ENCODE measurements at places on chromosomes 16 and 17.
A peak's percentile ranks its signal among the peaks of the same experiment; 100 is the strongest.

- peak; percentile 34 for DNase-seq
These were observed 506.8 kb upstream of the SALL1 start for GRCh38 chr16:51657848-51658247.

DNA sequence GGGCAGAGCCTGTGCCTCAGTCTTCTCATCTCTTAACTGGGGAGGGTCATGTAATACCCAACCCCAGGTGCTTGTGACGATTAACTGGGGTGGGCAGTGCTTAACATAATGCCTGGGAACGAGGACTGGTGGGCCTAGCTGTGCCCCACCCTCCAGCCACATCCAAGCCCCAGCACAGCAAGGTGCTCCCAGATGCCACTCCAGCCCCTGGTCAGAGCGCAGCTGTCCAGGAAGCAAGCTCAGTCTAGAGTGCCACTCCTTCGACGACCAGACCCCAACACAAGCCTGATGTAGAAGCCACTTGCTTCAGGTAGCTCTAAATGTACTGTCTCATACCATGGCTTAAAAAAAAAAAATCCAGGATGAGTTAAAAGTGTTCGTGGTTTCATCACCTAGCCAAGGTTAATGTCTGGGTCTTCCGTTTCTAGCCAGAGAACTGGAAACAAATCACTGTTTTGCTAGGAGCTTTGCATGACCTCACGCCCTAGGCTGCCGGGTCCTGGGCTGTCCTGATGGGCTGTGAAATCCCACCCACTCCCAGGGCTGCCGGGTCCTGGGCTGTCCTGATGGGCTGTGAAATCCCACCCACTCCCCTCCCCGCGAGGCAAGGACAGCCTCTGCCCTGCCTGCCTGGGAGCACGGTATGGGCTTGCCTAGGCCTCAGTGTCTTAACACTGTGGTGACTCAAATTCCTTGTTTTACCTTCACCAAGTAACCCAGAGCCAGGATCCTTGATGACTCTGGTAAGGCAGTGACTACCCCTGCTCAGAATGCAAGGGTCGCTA lies 7.7 kb downstream of the MIEF2 start:
- no peak for DNase-seq

- no peak for DNase-seq
These were observed 4.1 kb downstream of the CISD3 start for GRCh38 chr17:38733982-38734973.

DNA sequence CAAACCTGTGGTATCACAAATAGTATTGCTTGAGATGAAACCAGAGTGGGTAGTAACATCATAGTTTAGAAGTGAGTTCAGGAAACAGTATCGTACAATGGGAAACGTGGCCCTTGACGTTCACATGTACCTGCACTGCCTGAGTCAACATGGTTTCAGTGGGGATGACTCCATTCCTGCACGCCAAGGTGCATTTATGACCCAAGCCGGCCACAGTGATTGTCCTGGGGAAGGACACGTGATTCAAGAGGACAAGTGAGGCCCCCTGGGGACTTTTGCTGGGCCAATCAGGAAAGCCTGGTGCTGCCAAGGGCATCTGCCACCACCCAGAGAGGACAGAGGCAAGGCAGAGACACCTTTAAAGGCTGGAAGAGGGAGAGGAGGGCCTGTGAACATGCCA lies 119.2 kb downstream of the AXIN2 start:
- DNase-seq = no peak

GRCh38 chr17:63973930-63974593 lies 1.3 kb upstream of the SCN4A start:
- no peak for DNase-seq

GRCh38 chr16:79008036-79008868 lies 592.3 kb downstream of the MAF start:
- DNase-seq = no peak

GRCh38 chr17:79073706-79074088 lies 927 bp upstream of the ENGASE start:
- DNase-seq = no peak

DNA sequence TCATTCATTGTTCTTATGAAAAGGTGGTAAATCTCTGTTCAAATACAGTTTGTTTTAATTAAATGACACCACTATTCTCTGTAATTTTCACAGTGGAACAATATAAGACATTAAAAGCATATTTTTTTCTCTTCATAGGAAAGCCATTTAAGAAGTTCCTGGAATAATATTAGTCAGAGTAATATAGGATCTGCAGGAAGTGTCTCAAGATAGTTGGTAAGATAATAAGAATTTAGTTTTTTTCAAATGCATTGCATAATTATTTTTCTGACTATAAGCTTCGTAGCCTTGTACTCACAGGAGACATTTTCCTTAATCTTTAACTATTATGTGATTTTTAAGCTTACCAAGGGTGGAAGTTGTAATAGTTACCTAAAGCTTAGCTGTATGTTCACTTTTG lies 16.9 kb downstream of the STXBP4 start:
- DNase-seq = no peak

- no peak for DNase-seq
These were observed 21.2 kb upstream of the GINS2 start for GRCh38 chr16:85709766-85710585.

DNA sequence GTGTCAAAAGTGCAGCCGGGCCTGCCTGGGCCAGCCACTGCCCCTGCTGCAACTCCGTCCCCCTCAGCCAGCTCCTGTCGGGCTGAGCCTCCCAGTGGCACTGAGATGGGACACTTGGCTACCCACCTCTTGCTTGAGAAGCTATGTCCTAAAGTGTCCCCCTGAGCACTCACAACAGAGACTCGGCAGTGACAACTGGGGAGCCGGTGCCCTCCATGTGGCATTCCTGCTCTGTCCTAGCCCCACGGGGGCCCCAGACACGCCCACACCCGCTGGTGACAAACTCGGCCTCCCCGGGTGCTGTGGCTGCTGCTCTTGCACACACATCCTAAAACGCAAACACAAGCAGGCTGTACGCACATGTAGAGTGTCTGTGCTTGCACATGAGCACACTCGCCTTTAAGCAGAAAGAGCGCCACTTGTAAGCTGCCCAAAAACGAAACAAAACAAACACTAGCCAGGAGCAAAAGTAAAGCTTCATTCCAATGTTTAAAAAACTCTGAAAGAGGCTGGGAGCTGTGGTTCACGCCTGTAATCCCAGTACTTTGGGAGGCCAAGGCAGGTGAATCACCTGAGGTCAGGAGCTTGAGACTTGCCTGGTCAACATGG lies 253.9 kb downstream of the RBFOX3 start:
- DNase-seq = no peak

DNA sequence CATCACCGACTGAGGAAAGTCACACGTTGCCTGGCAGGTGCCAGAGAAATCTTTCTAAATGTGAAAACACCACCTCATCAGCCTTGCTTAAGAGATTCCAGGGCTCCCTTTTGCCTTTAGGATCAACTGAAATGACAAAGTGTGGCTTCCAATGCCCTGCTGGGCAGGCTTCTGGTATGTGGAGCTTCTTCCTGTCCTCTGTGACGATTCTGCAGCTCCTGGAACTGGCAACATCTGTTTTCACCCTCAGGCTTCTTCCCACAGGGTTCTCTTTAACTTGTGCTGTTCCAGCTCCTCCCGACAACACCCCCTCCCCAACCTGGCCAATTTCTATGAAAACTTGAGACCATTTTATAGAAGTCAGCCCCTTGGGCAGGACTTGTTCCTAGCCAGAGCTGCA lies 4.8 kb upstream of the ZDHHC1 start:
- DNase-seq = no peak

DNA sequence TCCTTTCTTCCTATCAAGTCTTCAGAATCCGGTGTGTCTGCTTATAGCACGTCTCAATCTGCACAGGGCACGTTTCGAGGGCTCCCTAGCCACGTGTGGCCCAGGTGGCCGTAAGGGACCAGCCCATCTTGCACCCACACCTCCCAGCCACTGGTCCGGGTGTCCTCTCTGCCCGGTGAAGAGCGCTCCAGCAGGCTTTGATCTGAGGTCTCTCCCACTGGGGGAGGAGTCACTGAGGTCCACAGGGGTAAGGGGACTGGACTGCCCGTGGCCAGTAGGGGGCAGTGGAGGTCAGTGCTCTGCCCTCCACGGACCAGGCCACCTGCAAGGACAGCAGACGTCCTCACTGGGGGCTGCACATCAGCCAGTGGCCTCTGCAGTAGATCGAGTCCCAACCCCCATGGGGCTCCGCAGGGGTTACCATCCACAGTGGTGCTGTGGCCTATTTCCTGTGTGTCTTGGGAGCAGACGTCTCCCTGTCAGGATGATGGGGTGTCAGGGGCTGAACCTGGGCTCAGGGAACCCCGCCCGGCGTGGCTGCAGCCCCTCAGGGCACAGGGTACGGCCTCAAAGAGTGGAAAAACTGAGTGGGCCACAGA lies 204.1 kb upstream of the CIBAR2 start:
- DNase-seq = peak; percentile 66

GRCh38 chr17:31379597-31380205 lies 11.8 kb upstream of the RAB11FIP4 start:
- peak; percentile 76 for DNase-seq

GRCh38 chr17:29760279-29761039 lies 137.7 kb upstream of the CORO6 start:
- peak; percentile 44 for DNase-seq

- DNase-seq = peak; percentile 90
These were observed 69.2 kb upstream of the CES5A start for GRCh38 chr16:55944377-55944802.

DNA sequence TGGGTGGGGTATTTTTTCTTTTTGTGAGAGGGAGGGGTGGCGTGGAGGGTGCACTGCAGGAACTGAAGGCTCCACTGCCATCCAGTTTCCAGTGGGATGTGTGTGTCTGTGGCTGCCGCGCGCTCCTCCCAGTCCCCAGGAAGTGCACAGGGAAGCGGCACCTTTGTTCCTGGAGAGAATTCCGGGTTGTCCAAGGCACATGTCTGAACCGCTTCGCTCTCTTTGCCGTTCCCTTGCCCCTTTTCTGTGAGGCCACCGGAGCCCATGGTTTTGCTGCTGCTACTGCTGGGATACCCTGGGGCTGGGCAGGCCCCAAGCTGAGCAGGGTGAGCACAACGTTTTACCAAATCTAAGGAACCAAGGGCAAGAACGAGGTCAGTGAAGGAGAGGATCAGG lies 19.5 kb downstream of the ACSF3 start:
- DNase-seq = no peak

- DNase-seq = no peak
These were observed 48.6 kb upstream of the MNT start for GRCh38 chr17:2449486-2449885.

- no peak for DNase-seq
These were observed 66.3 kb upstream of the GSE1 start for GRCh38 chr16:85546585-85547447.

- DNase-seq = peak; percentile 34
These were observed 1.3 kb downstream of the NF1 start for GRCh38 chr17:31096106-31096436.

- no peak for DNase-seq
These were observed 6.0 kb upstream of the GRIN2C start for GRCh38 chr17:74865504-74866197.

DNA sequence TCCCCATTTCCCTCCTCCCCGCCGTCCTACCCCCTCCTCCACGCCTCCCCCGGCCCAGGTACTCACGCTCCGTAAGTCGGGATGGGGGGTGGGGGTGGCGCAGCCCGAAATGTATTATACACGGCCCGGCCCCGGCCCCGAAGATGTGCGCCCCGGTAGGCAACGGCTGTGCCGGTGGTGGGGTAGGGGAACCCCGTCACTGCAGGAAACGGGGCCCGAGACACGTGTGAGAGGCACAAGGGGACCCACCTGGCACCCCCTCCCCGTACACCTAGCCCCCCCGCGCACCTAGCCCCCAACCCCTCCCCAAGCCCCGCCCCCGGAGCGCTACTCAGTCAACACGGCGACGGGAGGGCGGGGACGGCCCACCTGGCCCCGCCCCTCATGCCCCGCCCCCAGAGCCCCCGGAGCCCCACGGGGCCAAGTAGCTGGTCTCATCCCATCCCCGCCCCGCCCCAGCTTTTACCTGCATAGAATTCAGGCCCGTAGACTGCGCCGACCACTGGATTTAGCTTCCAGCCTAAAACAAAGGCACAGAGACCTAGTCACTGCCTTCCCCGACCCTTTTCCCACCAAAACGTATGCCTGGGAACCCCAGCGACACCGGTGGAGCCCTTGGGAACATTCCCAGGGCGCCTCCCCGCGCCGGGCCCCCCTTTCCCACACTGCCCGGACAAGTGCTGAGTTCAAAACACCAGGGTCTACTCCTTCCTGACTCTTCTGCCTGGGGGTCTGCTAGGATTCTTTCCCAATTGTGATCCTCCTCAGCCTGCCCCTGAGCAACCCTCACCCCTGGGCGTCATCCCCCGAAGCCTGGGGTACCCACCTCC lies 22.8 kb downstream of the ENGASE start:
- DNase-seq = no peak

DNA sequence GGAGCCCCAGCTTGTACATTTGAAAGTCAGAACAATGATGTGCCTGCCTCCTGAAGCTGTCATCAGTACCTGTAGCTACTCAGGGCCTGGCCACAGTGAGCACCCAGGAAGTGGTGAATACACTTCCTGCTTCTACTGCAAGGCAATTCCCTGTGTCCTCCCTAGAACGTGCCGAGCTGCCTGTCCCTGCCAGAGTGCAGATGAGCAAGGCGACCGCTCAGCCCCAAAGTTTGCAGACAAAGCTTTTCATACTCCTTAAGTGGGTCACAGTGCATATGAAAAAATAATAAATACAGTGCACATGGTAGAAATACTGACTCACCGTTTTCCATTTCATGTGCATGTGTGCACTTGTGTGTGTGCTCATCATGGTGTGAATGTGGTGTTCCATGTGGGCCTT lies 77.3 kb downstream of the MPRIP start:
- no peak for DNase-seq

DNA sequence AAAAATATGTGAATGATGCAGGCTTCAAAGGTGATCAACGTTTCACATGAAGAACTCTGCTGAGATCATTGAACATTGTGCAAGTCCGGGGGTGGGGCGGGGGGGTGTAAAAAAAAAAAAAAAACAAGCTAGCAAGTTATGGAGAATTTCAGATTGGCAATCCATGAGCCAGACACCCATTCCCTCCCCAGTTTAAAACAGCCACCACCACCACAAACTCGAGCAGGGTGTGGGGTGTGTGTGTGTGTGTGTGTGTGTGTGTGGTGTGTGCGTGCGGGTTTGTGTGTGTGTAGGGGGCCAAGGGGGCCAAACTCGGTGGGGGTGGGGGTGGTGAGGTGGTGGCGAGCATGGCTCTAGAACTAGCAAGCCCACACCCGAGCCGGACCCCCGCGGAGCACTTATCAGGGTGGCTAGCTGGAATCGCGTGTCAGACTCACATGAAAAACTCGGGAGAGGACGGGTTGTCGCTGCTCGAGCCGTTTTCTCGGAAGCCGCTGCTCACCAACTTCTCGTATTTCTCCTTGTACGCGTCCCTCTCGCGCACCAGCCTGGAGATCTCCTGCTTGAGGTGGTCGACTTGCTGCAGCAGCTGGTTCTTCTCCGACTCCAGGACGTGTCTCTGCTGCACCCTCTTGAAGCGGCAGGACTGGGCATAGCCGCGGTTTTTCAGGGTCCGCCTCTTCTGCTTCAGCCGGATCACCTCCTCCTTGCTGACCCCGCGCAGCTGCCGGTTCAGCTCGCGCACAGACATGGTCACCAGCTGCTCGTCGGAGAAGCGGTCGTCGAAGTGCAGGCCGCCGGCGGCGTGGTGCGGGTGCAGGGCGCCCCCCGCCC lies 2.0 kb downstream of the MAF start:
- DNase-seq = no peak

DNA sequence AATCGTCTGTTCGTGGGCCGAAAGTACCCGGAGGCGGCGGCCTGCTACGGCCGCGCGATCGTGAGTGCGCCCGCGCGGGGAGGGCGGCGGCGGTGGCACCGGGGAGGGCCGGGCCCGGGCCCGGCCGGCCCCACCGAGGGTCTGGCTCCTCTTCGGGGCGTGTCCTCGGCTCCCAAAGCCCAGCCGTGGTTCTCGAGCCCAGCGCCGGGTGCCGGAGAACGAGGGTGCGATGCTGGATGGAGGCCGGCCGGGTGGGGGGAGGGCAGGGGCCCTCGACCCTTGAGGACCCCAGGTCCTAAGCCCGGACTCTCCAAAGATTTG lies 375 bp downstream of the STUB1 start:
- no peak for DNase-seq

All from pons (tissue), 1 donor.